Panc1 (cell line): ENCODE measurements at places on chromosomes 4 and X. TPM values are rescaled to one million over a fixed set of nuclear protein-coding genes. Genes with fewer than 3 reads are reported as not detected.

GRCh38 chr4:53688186-53688790 is 97.0 kb upstream of the LNX1 start:
- H3K27me3 ChIP-seq, result no peaks in the 10 kb centered on the region
- DNase-seq, result no peak
- H3K36me3 ChIP-seq, result no peaks in the 10 kb centered on the region
- H3K4me1 ChIP-seq, result no peaks in the 10 kb centered on the region

DNA sequence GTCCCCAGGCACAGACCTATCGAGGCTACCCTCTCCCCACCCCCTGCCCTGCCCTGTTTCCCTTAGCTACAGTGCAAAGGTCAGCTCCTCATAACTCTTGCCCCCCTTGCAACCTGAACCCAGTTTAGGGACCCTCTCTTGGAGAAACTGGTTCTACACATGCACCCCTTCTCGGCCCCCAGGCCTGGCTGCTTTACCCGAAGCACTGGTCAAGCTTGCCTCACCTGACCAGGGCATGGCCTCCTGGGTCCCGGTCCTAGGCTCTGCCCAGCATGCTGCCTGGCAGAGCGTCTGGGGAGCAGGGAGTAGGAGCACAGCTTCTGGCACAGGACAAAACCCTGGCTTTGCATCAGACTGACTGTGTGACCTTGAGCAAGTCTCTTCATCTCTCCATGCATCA is 28.0 kb downstream of the ZNF185 start:
- H3K4me1 ChIP-seq, result peaks cover 9% of the 10 kb centered on the region; the same call in 1 of the 2 replicates
- no peak overlapping the region for H3K4me3 ChIP-seq

- DNase-seq, result no peak
- H3K36me3 ChIP-seq, result no peaks in the 10 kb centered on the region
- no peaks in the 10 kb centered on the region for H3K27me3 ChIP-seq
- H3K4me1 ChIP-seq, result no peaks in the 10 kb centered on the region
- no peak overlapping the region for H3K27ac ChIP-seq
Measured at GRCh38 chr4:142549726-142550463, 296.2 kb downstream of the INPP4B start.

DNA sequence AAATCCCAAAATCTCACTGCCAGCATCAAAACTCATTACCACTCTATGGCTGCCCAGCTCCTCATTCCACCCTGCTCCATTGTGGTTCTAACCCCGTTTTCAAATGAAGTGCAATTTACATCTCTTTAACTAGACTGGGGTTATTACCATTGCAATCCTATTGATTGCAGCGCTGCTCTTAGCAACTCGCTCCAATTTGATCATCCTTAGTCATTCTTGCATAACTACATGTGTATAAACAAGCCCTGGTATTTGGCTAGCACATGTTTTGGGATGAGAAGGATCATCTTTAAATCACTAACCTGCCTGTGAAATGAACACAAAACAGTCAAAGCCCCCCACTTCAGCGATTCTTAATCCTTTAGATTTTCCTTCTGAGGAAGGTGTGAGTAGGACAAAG is 340.1 kb upstream of the PPARGC1A start:
- no peaks in the 10 kb centered on the region for H3K4me1 ChIP-seq
- no peak overlapping the region for H3K4me3 ChIP-seq

DNA sequence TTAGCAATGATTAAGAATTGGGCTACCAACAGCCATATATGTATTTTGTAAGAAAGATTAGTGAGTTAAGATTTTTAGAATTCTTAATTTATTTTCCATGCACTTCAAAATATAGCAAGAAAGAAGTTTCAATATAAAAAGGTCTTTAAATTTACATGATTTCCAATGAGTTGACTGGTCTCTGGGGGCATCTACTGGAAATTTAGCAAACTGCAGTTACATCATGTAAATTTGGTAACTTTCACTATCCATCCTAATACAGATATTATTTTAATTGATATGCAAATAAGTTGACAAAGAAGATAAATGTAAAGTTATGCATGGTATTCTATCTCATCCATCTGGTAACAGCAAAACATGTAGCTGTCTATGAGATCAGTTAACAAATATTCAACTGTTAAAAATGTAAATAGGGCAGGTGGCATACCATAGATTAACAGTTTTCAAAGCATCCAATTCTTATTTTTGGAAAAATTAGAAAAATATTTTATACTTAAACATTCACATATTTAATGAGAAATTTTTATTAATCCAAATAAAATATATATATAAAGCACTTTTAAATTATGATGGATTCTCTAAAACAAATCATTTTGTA is 29.1 kb downstream of the TTC29 start:
- H3K27ac ChIP-seq, result no peak overlapping the region
- H3K4me1 ChIP-seq, result no peaks in the 10 kb centered on the region
- H3K27me3 ChIP-seq, result no peaks in the 10 kb centered on the region
- H3K4me3 ChIP-seq, result no peak overlapping the region

DNA sequence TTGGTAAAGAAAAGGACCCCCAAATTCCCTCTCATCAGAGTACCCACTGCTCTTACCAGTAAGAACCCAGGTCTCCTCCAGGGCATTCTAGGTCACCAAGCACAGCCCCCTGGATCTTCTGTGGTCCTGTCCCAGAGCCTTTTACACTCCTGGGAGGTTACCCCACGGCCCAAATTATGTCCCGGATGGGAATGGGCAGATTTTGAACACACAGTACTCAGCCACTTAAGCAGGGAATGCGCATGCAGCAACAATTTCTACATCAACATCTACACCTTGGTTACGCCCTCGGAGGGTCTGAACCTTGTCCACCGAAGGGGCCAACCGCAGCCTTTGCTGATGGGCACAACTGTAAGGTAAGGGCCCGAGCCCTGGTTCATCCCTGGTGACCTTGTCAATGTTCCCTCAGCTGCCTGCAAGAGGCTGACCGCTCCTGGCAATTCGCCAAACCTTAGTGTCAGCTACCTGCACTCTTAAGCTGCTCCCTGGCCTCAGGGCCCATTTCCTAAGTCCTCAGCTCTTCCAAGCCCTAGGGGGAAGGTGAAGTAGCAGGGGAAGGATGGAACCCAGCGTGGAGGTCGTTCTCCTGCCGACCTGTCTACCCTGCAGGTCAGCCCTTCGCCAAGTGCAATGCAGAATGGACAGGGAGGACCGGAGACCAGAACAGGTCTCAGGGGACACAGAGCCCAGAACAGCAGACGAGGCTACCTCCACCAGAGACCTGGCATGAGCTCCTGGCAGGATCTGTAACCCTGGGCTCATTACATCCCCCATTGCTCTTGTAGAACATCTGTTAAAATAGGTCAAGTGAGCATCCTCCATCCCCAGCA is 5.9 kb downstream of the TIMP1 start:
- H3K36me3 ChIP-seq, result no peaks in the 10 kb centered on the region
- no peak overlapping the region for H3K27ac ChIP-seq
- no peak for DNase-seq
- H3K27me3 ChIP-seq, result no peaks in the 10 kb centered on the region
- H3K4me3 ChIP-seq, result no peak overlapping the region

GRCh38 chr4:38144031-38144430 is 183.8 kb downstream of the PTTG2 start:
- H3K27me3 ChIP-seq, result no peaks in the 10 kb centered on the region
- H3K36me3 ChIP-seq, result no peaks in the 10 kb centered on the region
- DNase-seq, result no peak

- H3K4me3 ChIP-seq, result no peak overlapping the region
- no peaks in the 10 kb centered on the region; the same call in 1 of the 2 replicates for H3K4me1 ChIP-seq
- H3K36me3 ChIP-seq, result no peaks in the 10 kb centered on the region
- H3K27me3 ChIP-seq, result peaks cover 2% of the 10 kb centered on the region; the same call in 1 of the 2 replicates
Measured at GRCh38 chr4:4384837-4385236, 2.1 kb upstream of the NSG1 start.

- H3K27ac ChIP-seq, result no peak overlapping the region
- no peak overlapping the region for H3K4me3 ChIP-seq
- DNase-seq, result no peak
- no peaks in the 10 kb centered on the region for H3K36me3 ChIP-seq
Measured at GRCh38 chr4:38774181-38774955, 8.4 kb downstream of the TLR10 start.

DNA sequence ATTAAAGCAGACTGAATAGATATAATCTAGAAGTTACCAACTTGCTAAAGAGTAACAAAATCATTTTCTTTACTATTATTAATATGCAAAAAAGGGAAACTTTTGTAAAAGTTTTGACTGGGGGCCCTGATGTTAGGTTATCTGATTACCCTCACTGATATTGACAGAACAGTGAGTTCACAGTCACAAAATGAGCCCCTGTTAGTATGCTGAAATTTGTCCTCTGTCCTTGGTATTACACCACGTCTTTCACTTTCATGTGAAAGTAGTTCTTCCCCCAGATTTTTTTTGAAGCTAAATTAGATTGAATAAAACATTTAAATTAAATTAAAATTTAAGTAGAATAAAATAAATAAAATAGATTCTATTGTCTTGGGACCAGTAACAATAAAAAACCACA is 5.9 kb downstream of the STBD1 start:
- H3K27ac ChIP-seq, result no peak overlapping the region
- no peaks in the 10 kb centered on the region; the same call in 1 of the 2 replicates for H3K4me1 ChIP-seq
- no peak overlapping the region for H3K4me3 ChIP-seq
- H3K36me3 ChIP-seq, result no peaks in the 10 kb centered on the region; the same call in 1 of the 2 replicates
- DNase-seq, result no peak

Gene ADAM29
- not detected for total RNA-seq

DNA sequence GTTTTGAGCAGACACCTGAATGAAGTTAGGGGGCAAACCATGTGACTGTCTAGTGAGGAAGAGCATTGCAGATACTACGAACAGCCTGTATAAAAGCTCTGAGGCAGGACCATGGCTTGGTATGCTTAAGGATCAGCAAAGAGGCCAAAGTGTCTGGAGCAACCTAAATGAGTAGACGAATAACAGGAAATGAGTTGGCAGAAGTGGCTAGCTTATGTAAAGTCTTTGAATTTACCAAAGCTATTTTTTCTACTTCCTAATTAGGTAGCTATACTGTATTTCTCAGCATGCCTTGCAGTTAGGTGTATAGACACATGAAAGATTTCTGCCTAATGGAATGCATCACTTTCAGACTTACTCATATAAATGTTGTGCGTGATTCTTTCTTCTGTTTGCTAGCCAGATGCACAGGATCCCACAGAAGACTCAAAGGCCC is 9.3 kb upstream of the GPRIN3 start:
- no peaks in the 10 kb centered on the region for H3K27me3 ChIP-seq
- H3K27ac ChIP-seq, result no peak overlapping the region
- H3K36me3 ChIP-seq, result no peaks in the 10 kb centered on the region
- DNase-seq, result peak; percentile 7
- no peak overlapping the region for H3K4me3 ChIP-seq

Gene SMIM10L2A
- total RNA-seq, result 0.36 TPM

DNA sequence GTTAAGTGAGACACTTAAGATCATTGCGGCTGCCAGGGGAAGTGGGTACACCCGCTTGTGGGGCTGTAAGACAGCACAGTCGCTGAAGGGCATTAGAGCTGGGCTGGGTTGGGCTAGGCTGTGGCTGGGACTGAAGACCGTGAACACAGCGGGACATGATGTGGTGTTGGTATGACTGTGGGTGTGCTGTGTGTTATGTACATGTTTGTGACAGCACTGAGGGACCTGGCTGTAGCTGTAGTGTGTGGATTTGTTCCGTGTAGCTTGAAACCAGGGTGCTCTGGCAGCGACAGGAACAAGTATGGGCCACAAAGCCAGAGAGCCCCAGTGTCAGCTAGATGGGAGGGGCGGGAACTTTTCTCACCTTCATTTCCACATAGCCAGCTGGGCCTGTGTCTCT is 82.1 kb downstream of the NHSL2 start:
- H3K36me3 ChIP-seq, result no peaks in the 10 kb centered on the region
- H3K4me1 ChIP-seq, result no peaks in the 10 kb centered on the region
- no peak overlapping the region for H3K27ac ChIP-seq
- H3K27me3 ChIP-seq, result no peaks in the 10 kb centered on the region

- no peaks in the 10 kb centered on the region for H3K27me3 ChIP-seq
- H3K4me1 ChIP-seq, result no peaks in the 10 kb centered on the region
- H3K36me3 ChIP-seq, result no peaks in the 10 kb centered on the region
Measured at GRCh38 chr4:13329963-13330362, 154.2 kb downstream of the RAB28 start.

Gene BBS12
- 1.5 TPM for total RNA-seq
